NCI-H1048 (cell line): ENCODE measurements at places on chromosomes 12 and 14.
A peak's percentile ranks its signal among the peaks of the same experiment; 100 is the strongest.

GRCh38 chr12:5154091-5154490 is 110.4 kb downstream of the KCNA5 start:
- DNase-seq: no peak

DNA sequence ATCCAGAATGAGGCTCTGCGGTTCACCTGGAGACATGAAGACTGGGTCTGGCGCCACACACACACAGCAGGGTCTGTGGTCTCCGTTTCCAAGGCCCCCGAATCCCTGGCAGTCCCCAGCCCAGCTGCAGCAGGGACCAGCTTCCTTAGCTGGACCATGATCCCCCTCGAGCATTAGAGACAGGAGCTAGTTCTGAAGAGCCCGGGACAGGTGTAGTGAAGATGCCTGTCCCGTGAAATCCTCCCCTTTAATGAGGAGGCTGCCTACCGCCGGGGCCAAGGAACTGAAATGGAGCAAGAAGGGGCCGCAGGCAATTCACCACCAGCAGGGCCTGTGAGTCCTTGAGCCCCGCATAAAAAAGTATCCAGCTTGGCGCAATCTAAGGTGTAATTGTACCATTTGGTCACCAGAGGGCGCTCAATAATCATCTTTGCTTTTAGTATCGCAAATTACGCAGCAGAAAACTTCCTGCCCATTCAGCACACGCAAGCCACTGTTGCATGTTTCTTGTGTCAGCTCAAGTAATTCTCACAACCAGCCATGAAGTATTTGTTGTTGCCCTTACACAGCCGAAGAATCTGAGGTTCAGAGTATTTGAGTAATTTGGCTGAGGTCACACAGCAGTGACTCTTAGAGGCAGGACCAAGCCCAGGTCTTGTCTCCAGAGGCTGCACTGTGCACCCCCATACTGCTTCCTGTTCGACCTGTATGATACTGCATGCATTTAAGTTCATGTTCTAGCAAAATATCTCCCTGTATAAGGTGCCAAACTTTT is 54.3 kb upstream of the PPP2R5C start:
- peak; percentile 39 for DNase-seq

GRCh38 chr14:103328941-103329340 is 5.1 kb upstream of the EIF5 start:
- DNase-seq: no peak

GRCh38 chr14:98321841-98322240 is 950.2 kb downstream of the BCL11B start:
- DNase-seq: no peak

DNA sequence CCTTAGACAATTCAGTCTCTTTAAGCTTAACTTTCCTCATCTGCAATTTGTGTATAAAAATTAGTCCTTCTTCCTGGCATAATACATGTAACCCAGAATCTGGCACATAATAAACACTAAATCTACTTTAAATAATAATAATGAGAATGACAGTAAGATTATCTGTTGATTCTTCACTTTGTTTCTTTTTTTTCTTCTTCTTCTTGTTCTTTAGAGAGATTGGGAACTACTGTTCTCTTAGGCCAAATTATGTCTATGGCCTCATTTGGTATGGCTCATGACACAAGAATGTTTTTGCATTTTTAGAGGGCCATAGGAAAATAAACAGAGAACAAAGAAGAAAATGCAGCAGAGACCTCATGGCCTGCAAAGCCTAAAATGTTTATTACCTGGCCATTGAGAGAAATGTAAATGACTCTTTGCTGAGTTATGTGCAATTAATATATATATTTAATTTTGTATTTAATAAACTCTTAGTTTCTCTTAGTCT is 275.8 kb downstream of the SLC6A15 start:
- no peak for DNase-seq

GRCh38 chr12:89450907-89451306 is 73.7 kb downstream of the GALNT4 start:
- no peak for DNase-seq

DNA sequence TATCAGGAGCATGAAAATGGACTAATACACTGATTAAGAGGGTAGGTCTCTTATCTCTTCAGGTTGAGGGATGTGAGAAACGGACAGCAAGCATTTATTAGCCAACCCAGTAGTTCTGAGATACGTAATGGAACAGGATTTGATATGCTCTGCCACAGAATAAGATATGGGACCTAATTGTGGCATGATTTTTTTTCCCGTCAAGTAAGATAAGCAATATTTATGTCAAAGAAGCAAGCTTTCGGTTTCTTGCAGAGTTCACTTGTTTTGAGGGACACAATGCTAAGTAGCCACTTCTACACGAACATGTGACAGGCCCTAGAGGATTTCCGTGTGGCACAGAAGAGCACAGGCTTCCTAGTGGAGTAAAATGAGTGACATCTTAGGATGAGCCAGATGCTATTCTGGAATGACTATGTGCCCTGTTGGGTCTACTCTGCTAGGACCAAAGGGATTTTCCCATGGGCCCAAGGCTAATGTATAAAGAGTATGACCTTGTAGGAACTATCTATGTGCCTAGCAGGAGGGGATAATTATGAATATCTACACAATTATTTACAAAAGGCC is 57.9 kb downstream of the SLC38A1 start:
- no peak for DNase-seq

GRCh38 chr14:24669651-24670050 is 35.7 kb upstream of the GZMB start:
- DNase-seq: no peak

DNA sequence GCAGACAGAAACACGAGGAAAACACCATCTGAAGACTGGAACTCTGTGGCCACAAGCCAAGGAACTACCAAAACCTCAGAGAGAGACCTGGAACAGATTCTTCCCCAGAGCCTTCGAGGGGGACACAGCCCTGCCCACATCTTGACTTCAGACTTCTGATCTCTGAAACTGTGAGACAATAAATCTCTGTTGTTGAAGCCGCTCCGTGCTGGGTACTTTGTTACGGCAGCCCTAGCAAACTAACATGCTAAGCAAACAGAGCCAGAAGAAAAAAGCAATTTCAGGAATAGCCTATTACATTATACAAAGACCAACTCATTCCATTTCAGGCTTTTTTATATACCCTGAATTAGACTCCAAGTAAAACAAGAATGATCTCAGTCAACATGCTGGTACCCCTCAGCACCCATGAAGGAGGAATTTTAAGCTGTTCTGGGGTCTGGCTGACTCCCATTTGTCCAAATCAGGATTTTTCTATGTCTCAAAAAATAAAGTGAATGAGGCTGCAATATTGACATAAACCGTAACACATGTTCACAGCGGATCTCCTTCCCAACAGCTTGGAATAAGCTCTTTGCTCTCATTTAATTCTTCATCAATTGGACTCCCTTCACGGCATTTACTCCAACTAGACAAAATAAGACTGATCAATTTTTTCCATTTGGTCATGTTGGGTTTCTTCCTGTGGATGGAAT is 190.1 kb downstream of the FOXN3 start:
- no peak for DNase-seq

- no peak for DNase-seq
These were observed 9.2 kb upstream of the KRT73 start for GRCh38 chr12:52627395-52628110.

DNA sequence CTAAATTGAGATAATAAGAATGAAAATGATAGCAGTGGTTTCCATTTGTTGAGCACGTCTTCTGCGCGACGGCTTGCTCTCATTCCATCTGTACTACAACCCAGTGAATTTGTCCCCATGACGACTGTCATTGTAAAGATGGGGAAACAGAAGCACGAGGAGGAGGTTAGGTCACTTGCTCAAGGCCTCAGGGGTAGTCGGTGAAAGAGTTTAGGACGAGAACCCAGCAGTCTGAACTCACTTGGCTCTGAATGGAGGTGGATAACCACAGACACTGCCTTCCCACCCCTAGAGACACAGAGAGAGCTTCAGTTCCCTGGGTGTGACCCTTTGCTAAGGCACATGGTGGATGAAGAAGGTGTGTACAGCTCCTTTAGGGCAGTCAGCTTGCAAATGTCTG is 30.9 kb upstream of the PLEKHG3 start:
- no peak for DNase-seq

- no peak for DNase-seq
These were observed 5.8 kb upstream of the NEMF start for GRCh38 chr14:49858383-49858782.

DNA sequence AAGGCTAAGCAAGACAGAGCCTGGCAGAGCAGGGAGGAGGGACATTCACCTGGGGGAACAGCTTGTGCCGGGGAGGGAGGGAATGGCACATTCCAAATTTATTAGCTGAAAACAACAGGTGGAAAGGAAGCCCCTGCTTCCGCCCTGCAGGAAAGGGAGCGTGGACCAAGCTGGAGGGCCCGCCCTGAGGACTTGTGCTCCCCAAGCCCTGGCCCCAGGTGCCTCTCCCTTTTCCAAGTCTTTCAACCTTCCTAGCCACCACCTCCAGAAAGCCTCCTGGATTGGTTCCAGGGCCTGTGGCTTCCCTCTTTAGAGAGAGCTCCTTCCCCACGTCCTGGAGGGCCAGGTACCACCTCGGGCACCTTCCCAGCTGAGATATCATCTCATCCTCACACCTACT is 2.7 kb downstream of the DEGS2 start:
- no peak for DNase-seq

DNA sequence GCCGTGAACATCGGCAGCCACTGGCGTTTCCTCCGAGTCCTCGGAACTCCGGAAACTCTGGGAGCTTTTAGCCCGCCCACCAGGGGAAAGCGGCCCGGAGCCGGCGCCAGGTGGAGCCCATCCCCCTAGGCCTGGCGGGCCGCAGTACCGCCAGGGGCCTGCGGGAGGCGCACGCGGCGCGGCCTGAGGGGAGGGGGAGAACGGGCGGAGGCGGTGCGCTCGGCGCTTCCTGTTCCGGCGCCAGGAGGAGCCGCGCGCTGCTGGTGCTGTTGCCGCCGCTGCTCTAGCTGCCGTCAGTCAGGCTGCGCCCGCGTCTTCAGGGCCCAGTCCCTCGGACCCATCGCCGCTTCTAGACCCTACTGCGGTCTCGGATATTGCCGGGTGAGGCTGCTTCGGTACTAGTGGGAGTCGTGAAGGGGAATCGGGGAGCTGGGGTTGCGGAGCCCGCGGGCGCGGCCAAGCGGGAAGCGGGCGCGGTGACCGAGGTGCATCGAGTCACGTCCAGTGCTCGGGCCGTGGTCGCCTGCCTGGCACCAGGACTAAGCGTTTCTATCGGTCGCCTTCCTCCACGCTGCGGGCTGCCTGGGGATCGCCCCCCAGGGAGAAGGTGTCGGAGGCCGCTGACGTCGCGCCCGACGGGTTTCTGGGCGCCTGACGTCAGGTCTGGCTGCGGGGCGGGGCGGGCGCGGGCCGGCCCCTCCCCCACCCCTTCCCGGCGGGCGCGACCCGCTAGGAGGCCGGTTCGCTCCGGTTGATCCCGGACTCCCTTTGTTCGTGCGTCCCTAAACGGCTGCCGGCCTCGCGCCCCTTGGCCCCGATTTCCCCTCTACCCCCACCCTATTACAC is at the start of gene MAPK1IP1L:
Gene MAPK1IP1L, plus strand, starts transcription at position 225 of the 846 bp plus-strand sequence. CDS start 10,037 bp downstream, outside the sequence.
- DNase-seq: peak; percentile 69

DNA sequence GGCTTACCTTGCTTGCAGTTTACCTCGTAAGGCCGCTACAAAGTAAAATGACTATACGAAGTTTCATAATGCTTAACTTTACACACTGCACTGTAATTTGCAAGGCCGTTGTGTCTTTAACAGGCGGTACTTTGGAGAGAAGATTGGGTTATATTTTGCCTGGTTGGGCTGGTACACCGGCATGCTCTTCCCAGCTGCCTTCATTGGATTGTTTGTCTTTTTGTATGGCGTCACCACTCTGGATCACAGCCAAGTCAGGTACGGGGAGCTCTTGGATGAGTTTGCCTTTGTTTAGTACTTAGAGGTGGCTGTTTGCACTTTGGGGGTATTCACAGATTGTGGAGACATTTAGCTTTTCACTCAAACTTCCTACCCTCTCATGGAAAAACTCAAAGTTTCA is 167.8 kb downstream of the SLC5A8 start:
- no peak for DNase-seq

DNA sequence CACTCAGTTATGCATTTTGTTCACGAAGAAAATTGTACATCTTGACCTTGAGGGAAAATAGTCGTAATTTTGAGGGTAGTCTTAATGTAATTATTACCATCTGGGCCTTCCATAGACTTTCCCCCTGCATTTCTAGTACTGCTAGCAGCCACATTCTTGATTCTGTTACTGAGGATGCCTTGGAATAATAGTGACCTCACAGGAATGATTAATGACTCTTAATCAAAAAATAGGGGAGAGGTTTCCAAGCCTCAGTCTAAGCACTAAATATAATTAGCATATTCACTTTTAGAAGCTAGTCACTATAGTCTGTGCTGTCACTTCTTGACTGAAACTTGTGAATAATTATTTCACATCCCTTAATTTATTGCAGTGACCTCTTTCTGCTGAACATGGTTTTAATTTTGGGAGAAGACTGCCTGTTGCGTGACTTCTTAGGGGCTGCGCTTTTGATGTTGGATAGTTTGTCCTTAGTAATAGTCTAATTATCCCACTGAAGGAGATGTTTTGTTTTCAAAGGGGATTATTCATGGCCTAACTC is 400.5 kb downstream of the ADAMTS20 start:
- no peak for DNase-seq

- DNase-seq: no peak
These were observed 8.0 kb downstream of the IL23A start for GRCh38 chr12:56346675-56347074.

DNA sequence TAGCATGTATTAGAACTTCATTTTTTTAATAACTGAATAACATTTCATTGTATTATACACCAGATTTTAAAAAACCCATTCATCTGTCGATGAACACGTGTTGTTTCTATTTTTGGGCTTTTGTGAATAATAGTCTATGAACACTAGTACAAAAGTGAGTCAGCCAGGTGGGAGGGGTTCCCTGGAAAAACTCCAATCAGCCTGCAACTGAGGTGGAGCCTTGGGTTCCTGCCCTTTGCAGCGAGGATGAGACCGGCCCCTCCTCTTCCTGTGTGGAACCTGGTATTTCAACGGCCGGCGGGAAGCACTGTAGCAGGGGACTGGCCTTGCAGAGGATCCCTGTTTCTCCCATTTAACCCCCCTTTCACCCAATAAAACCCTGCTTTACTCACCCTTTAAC is 56.1 kb downstream of the LMNTD1 start:
- DNase-seq: no peak

- no peak for DNase-seq
These were observed 12.2 kb downstream of the UBR7 start for GRCh38 chr14:93219103-93219726.

- DNase-seq: no peak
These were observed 194.8 kb downstream of the ZFP36L1 start for GRCh38 chr14:68598089-68598488.

- no peak for DNase-seq
These were observed 461.3 kb downstream of the BCAT1 start for GRCh38 chr12:24487606-24488005.
